Fibroblast of skin of right biceps (primary cell): ENCODE measurements at places on chromosomes 6 and 20.

DNA sequence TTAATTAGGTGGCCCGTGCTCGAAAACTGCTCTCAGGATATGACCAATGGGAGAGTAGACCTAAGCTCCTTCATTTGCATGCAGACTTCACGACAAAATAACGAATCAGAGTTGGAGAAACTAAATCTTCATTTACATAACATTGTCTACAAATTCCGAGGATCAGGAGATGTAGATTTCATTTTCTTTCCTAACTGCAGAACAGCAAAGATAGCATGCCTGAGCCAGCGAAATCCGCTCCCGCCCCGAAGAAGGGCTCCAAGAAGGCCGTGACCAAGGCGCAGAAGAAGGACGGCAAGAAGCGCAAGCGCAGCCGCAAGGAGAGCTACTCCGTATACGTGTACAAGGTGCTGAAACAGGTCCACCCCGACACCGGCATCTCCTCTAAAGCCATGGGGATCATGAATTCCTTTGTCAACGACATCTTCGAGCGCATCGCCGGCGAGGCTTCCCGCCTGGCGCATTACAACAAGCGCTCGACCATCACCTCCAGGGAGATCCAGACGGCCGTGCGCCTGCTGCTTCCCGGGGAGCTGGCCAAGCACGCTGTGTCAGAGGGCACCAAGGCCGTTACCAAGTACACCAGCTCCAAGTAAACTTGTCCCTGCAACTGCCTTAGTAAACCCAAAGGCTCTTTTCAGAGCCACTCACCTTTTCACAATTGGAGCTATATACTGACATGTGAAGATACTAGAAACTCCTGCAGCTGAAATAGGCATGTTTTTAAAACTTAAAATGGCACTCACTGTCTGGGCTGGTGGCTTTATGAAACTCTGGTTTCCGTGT, 96.5 kb downstream of the HFE start:
- DNase-seq, result peak; percentile 93

DNA sequence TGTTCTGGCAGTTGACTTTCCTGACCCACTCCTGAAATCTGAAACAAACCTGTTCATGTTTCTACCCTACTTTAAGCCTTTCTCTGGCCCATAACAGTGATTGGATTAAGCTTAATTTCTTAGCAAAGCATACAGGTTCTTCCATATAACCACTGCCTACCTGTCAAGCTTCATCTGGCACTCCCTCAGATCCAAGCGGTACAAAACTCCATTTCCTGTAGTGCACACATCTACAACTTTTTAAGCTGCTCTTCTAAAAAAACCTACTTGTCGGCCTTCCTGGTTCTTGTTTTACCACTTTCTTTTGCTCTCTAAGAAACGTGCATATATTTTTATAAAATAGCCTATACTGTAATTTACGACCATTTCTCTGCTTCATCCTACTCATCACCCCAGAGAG, 916 bp upstream of the PPP1R11 start:
- no peak for DNase-seq

GRCh38 chr20:59586613-59587012, 17.7 kb upstream of the PHACTR3 start:
- no peak for DNase-seq

GRCh38 chr6:22647719-22648118, 78.4 kb downstream of the HDGFL1 start:
- DNase-seq, result no peak

- DNase-seq, result peak; percentile 20
Observed at GRCh38 chr6:162177746-162178145, 549.8 kb downstream of the PRKN start.

DNA sequence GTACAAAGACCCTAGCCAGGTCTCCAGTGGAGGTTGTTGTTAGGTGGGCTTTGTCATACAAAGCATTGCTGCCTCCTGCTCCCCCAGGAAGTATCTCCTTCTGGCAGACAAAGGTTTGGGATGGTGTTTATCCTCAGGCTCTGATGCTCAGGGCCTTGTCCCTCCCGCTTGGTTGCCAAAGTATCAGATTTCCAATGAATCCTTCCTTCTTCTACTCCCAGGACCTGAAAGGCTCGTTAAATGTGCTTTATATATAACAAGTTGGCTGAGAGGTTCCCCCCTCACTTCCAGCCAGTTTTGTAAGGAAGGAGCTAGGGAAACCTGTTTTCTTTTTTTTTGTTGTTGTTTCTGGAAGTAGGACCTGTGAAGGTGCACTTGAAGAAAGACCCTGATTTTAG, 14.4 kb downstream of the PTK7 start:
- no peak for DNase-seq

GRCh38 chr6:137601471-137601870, 107.3 kb upstream of the OLIG3 start:
- DNase-seq, result no peak

GRCh38 chr6:52013035-52013434, 74.4 kb downstream of the PKHD1 start:
- DNase-seq, result no peak

- DNase-seq, result peak; percentile 60
Observed at GRCh38 chr6:54681987-54682386, 164.6 kb upstream of the FAM83B start.

- no peak for DNase-seq
Observed at GRCh38 chr6:431986-432385, 40.4 kb downstream of the IRF4 start.

GRCh38 chr6:82739303-82739702, 326.3 kb downstream of the UBE3D start:
- DNase-seq, result no peak

GRCh38 chr6:167676000-167676665, 150.6 kb upstream of the AFDN start:
- no peak for DNase-seq

GRCh38 chr6:71123051-71123450, 165.6 kb upstream of the OGFRL1 start:
- DNase-seq, result peak; percentile 28

GRCh38 chr6:166597711-166598440, 11.4 kb upstream of the RAMACL start:
- DNase-seq, result no peak

GRCh38 chr6:4091941-4092340, 13.0 kb upstream of the FAM217A start:
- DNase-seq, result no peak

- DNase-seq, result no peak
Observed at GRCh38 chr20:32357375-32357868, 709 bp upstream of the ASXL1 start.

DNA sequence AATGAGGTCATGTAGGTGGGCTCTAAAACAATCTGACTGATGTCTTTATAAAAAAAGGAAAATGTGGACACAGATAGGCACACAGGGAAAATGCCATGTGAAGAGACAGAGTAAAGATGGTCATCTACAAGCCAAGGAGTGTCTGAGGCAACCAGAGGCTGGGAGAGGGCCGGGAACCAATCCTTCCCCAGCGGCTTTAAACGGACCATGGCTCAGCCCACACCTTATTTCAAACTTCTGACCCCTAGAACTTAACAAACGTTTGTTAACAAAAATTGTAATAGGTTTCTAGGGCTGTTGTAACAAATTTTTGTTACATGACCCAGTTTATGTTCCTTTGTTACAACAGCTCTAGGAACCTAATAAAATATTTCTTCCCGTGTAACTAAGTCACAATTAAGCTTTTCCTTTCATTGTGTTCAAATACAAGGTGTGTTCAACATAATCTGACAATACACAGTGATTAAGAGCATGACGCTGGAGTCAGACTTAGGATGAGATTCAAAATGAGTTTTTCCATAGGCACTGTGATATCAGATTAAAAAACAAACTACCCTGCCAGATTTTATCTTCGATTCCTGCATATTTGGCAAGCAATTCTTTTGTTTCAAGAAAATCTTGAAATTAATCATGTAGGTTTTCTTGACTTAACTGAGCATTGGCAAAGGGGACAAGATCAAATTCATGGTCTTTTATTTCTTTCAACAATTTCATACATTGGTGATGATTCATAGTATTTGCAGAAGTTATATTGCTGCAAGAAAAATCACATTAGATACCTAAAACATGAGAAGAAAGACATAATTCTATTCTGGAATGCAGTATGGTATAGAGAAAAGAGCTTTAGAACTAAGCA, 169.5 kb upstream of the RIPOR2 start:
- DNase-seq, result peak; percentile 40

DNA sequence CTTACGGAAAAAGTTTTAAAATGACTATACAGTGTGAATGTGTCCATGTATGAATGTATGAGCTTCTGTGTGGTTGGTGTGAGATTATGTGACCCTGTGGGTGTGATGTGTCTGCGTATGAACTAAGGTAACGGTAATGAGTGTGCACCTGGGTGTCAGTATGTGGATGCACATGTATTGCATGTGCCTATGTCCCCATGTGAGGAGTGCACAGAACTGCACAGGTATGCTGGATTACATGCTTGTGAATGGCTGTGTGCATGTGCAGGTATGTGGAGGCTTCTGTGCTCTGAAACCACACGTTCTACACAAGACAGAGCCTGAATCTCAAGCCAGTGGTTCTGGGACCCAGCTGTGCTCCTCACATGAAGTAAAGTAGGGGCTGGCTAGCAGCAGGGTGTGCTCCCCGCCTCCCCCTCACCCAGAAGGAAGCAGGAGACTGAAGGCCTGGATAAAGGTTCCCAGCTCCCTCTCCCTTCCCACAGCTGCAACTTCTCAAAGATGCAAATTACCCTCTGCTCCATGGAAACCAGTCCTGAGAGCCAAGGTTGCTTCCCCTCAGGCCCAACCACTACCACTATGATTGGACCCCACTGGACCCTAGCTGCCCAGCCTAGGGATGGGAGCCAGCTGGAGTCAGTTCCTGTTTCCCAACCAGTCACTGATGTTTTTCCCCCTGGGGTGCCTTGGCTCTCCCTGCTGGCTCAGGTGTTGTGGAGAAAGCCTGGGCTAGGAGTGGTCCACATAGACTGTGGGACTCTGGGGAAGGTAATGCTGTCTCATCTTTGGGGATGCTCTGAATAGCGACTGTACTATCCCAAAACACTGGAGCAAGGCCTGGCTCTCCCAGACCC, 24.8 kb upstream of the SPDEF start:
- DNase-seq, result no peak

DNA sequence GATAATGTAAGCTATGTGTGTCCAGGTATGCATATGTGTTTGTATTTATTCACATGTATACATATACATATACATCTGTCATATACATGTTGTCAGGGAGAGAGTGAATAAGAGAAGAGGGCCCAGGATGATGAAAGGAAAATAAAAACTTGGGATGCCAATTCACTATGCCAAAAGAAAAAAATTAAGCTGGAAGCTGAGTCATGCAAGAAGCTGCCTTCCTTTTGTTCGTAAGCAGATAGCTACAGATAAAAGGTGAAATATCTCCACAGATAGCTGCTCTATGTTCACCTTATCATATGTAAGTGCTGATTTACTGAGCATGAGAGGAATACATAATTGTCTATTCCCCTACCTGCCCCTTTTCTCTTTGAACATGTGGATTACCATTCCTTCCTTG, 579.9 kb downstream of the EPM2A start:
- DNase-seq, result no peak

DNA sequence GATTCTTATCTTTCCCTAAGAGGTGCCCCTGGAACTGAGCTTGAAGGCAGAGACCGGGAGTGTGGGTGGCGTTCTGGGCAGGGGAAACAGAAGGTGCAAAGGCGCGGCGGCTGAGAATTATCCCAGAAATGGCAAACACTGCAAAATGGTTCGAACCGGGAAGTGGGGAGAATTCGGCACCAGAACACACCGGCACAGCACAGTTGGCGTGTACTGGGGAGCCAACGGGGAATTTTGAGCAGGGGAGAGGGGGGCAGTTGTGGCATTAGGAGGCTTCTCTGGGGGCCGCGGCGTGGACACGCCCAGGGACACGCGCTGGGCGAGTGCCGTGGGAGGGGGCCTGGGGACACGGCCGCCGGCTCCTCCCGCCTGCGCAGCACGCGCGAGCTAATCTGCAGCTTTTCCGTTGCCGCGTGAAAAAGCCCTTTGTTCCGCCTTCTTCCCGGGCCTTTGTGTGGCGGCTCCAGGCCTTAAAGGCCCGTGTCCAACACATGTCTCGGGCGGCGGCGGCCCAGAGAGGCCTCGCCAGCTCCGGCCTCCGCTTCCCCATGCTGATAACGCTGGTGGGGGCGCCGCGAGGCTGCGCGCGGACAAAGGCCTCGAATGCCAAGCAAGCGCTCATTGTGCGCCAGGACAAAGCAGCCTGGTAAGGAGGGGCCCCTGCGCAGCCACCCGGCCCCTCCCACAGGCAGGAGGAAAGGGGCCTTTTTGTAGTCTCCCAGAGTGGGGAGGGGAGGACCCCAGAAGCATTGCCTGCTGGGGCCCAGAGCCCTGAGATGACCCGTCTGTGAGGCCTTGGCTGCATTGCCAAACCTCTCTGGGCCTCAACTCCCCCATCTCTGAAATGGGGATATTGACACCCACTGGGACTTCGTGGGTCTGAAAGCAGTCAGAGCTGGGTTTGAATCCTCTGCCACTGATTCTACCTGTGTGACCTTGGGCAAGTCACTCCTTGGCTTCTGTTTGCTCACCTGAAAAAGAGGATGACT, 82.8 kb downstream of the CD40 start:
- DNase-seq, result no peak

DNA sequence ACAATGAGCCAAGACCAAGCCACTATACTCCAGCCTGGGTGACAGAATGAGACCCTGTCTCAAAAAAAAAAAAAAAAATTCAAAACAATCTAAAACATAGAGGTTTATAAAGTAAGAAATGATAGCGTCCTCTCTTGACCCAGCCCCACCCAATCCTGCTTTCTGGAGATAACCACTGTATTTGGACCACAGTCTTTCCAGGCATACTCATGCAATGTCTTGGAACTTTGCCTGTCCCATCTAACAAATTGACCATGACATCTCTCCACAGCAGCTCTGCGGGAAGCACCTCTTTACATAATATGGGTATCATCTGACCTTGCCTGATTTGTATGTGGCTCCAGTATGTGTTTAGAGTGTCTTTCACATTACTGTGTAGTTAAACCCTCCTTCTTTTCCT, 9.1 kb upstream of the SHLD1 start:
- peak; percentile 18 for DNase-seq

DNA sequence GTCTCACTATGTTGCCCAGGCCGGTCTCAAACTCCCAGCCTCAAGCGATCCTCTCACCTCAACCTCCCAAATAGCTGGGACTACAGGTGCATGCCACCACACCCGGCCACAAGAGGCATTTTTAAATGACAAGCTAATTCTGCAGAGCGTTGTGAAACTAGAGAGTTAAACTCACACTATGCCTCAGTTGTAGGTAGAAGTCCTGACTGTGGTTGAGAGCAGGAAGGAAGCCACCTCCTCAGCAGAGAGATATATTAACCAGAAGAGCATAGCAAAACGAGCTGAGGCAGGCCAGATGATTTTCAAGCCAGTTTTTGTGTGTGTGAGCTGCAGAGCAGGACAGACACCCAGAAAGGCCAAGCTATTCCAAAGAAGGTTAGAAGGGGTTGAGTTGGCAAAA, 150.3 kb downstream of the MBOAT1 start:
- no peak for DNase-seq

GRCh38 chr6:75396005-75396800, 97.4 kb downstream of the FILIP1 start:
- DNase-seq, result peak; percentile 11
